ENCODE measurements at places on chromosomes 5 and 9.
A peak's percentile ranks its signal among the peaks of the same experiment; 100 is the strongest.

DNA sequence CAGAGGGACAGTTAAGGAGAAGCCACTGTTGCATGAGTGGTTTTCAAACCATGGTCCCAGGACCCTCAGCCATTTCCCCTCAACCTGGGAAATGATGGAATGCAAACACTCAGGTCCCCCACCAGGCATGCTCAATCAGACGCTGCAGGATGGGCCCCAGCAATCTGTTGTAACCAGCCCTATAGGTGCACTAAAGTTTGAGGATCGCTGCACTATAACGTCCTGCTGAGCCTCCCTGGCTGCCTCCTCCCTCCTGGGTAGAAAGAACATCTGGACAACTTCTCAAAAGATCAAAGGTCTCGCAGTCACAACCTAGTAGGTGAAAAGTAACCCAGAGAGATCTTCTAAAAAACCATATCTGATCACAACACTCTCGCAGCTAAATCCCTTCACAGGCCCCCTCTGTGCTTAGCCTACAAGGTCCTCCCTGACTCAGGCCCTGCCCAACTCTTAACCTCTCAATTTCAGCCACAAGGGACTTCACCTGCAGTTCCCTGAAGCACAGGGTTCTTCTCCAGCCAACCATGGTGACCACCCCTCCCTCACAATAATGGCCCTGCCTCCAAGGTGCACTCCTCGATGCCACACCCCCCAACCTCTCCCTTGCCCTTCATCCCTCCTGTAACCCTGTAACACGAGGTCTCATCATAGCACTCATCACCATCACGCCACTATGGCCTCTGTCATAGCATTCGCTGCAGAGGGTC is 3.5 kb downstream of the SHB start:
- no peak for DNase-seq

GRCh38 chr9:107755246-107755645 is 265.7 kb upstream of the KLF4 start:
- DNase-seq = no peak

DNA sequence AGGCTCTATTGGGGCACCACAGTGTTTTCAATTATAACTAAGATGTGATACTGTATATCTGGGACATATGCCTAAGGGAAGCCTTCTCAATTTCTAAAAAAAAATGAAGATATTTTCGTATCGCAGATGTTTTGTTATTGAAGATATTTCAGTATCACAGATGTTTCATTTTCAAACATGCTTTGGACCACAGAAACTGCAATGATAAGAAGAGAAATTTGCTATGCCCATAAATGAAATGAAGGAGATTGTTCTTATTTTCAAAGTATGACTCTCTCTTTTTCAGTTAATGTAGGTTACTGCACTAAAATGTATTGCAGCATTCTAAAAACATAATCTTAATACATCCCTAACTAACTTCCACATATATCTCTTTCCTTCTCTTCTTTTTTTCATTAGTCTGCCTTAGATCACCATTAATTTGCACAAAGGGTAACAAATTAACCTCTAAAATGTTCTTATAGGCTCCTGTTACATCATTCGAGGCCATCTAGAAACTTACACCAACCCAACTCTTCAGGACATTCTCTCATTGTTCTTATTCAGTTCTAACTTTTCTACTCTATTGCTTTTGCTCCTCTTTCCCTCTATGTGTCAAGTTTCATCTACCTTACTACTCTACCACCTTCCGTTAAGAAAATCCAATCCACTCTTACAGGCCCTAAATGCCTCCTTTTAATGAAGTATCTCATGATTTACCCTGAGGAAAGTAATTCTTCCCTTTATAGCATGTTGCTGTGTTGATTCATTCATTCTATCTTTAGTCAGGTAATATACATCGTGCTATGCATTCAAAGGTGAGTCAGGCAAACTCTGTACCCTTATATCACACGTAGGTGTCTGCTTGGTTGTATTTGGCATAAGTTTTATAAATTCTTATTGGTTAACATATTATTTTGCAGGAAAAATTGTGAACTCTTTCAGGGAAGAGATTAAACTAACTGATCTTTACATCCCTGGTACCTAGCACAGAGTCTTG is 70.5 kb downstream of the ST8SIA4 start:
- no peak for DNase-seq

DNA sequence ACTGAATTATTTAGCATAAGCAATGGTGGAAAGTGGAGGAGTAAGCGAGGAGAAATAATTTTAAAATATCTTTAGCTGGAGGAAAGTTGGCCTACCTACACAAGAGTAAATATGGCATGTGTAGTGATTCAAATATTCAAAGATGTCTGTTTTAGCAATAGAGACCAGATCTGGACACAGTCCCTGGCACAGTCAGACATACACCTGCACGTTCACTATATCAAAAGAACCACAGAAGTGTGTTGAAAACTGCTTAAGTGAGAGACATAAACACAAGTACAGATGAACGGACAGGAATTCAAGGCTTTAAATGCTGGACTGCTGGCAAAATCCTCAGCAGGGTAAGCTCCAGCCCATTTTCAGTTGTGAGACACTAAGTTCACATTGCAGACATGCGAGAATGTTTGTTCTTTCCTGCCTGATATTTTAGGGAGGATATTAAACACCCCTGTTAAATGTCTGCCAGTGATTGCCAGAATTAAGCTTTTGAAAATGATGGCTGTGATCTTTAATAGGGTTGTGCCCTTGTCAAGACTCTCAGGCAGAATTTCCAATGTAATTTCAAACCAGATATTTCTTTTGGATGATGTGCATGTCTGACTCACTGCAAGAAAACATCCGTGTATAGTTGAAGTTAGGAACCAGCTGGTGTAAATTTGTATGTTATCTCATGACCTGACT is 810.6 kb downstream of the TLE4 start:
- no peak for DNase-seq

DNA sequence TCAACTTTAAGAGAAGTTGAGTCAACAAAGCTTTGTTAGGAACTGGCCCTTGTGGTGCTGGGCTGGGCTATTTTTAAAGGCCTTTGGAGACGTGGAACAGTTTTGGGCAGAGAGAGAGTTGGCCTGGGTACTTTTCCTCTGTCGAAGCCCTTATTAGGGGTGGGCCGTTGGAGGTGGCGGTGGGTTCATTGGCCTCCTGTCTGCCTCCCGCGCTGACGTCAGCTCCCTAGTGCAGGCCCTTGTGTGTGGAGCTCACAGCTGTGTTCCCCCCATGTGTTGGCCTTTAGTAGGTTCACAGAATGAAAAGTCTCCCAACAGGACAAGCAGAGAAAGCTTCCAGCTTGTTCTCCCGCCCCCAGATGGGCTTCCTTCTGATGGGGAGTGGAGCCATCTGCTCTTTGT is 2.7 kb downstream of the NCS1 start:
- no peak for DNase-seq

DNA sequence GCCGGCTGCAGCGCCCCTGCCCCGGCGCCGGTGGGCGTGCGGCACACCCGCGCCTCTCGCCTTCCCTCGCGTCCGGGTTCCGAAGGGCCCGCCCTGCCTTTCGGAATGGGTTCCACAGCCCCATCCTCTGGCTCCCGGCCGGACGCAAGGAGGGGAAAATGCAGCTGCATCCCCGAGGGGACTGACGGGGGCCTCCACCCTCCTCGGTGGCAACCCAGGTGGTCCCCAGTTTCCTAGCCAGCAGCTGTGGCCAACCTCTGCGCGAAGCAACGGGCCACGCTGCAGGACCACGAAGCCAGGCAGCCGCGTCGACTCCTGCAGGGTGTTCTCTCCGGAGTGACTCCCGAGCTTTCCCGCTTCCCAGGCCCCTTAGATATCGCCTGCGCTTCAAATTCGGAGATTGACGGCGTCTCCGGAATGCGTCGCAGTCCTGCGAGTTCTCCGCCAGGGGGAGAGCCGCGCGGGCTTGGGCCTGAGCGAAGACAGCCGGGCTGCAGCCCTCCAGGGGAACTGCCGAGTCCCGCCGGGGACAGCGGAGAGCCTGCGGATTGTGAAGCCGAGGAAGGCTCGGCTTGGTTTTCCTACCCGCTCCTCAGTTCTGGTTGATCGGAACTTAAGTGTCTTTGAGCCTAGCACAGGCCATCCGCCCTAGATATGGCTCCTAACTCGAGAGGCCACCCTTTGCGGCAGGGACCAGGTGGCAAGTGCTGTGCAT is 582 bp upstream of the APBA1 start:
- DNase-seq = peak; percentile 40

DNA sequence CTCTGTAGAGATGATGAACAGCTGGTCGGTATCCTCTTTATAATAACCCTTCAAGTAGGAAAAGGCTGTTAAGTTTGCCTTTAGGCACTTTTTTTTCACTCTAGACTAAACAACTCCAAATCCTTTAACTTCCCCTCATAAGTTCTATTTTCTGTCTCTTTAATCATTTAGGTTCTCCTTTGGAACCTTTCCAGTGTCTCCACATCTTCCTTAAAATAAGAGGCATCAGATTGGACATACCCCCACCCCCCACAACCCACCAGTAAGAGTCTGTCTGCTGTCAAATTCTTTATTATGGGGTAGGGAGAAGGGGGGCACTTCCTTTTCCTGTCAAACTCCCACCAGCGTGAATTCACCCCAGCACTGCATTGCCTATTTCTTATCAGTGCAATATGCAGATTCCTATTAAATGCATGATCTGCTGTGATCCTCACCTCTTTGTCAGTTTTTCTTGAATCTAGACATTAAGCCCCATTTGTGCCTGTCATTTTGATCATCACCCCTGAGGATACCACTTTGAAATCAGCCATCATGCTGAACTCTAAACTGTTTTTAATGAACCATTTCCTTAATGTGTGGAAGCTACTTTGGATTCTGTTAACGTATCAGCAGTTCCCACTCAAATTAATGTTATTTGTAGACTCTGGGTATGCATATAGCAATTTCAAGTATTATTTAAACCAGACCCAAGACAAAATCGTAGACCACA is 212.2 kb downstream of the PDZD2 start:
- DNase-seq = no peak

Measured in activated CD4-positive, CD25-positive, alpha-beta regulatory T cell (primary cell).